PC-3 (cell line): ENCODE measurements at places on chromosomes 4 and X.

DNA sequence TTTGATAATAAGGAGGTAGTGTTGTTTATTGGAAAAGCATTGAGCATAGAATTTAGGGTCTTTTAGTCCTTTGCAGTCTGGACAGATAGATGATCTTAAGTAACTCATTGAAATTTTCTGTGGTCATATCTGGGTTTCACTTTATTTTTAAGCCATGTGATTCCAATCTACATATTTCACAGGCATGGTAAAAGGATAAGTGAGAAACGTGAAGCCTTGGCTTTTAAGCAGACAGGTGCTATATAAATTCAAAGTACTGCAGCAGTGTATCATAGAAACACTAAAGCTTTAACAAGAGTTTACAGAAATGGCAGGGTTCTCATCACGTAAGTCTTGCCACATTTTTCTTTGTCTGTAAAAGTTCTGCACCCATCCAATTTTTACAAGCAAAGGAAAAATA, 4.9 kb downstream of the PLS3 start:
- H3K4me1 ChIP-seq, result peaks cover 30% of the 10 kb centered on the region
- H3K36me3 ChIP-seq, result peaks cover 28% of the 10 kb centered on the region
- 0 out of 2 replicates have a peak overlapping the region, but pooled peaks have one; percentile 27 for H3K4me3 ChIP-seq

- H3K36me3 ChIP-seq, result no peaks in the 10 kb centered on the region
- no peaks in the 10 kb centered on the region for H3K4me1 ChIP-seq
- H3K4me3 ChIP-seq, result no peak overlapping the region
- no peak overlapping the region for H3K27ac ChIP-seq
- peaks cover 47% of the 10 kb centered on the region for H3K27me3 ChIP-seq
- DNase-seq, result no peak
Measured at GRCh38 chr4:141022111-141022695, 111.1 kb downstream of the RNF150 start.

GRCh38 chrX:139826065-139827044, 106.5 kb downstream of the ATP11C start:
- H3K4me3 ChIP-seq, result no peak overlapping the region
- no peaks in the 10 kb centered on the region for H3K36me3 ChIP-seq
- H3K4me1 ChIP-seq, result peaks cover 23% of the 10 kb centered on the region
- DNase-seq, result peak; percentile 23
- no peak overlapping the region for H3K27ac ChIP-seq
- H3K27me3 ChIP-seq, result no peaks in the 10 kb centered on the region

DNA sequence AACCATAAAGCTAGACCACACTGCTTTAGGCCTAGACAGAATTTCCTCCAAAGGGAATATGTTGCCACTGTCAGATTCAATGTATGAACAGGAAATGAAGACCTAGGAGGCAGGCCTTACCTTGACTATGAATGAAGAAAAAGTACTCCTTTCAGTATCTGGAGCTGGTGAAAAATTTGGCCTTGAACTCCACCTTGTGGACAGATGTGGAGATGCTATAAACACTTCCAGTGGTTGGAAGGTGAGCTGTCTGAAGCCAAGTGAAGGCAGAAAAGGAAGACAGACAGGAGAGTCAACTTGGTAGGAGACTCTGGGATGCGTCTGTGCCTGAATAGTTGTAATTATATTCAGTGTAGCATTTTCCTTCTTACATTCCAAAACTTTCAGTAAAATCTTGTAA, 17.2 kb downstream of the SPIN3 start:
- no peaks in the 10 kb centered on the region for H3K27me3 ChIP-seq
- no peak overlapping the region for H3K27ac ChIP-seq
- H3K4me3 ChIP-seq, result no peak overlapping the region
- peaks cover 6% of the 10 kb centered on the region for H3K36me3 ChIP-seq
- peak; percentile 73 for DNase-seq

DNA sequence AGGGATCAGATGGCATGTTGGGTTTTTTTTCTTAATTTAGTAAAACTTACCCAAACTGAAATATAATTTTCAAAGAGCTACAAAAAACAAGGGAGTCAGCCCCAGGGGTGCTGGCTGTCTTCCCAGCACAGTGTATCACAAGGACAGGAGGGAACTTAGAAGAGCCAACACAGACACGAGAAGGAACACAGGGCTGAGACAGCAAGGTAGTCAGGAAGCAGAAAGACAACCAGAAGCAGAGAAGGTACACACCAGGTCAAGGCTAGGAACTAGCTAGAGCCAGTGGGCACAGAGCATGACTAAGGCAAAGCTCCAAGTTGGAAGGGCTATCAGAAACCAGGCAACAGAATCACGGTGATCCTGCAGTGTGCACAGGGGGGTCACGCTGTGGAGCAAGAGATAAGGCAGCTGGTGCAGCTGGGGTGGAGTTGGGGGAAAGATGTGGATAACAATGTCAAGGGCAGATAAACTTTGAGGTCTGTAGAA, 168.7 kb downstream of the NR3C2 start:
- H3K27ac ChIP-seq, result no peak overlapping the region
- DNase-seq, result no peak
- no peaks in the 10 kb centered on the region for H3K27me3 ChIP-seq
- H3K4me3 ChIP-seq, result no peak overlapping the region
- no peaks in the 10 kb centered on the region for H3K36me3 ChIP-seq

DNA sequence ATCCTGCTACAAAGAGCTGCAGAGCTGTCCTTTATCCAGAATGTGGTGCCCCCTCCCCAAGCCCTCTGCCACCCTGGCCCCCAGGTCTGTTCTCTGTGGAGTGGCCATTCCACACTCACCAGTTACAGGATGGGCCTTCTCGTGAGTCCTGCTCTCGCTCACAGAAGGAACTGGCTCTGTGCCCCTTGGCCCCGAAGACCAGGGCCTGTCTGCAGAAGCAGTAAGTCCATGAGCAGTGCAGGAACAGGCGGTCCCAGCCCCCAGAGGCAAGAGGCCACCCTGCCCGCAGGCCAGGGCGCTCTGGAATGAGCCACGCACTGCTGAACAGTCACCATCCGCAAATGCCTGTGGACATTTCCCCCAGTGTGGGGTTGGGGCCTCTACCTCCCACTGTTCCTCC, 92.2 kb downstream of the DCTD start:
- no peak overlapping the region for H3K27ac ChIP-seq
- no peak for DNase-seq

DNA sequence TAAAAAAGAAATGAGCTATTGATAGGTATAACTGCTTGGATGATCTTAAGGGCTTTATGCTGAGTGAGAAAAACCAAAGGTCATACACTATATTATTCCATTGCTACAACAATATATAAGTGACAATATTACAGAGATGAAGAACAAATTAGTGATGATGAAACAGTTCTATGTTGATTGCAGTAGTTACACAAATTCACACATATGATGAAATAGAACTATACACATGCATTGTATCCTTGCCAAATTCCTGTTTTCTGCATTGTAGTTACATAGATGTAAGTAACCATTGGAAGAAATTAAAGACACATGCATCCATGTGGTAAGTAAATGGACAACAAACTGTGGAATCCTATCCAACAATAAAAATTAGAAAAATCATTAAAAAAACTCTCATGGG, 76.5 kb downstream of the CENPC start:
- peaks cover 6% of the 10 kb centered on the region; the same call in 1 of the 2 replicates for H3K36me3 ChIP-seq
- no peaks in the 10 kb centered on the region for H3K27me3 ChIP-seq
- H3K27ac ChIP-seq, result no peak overlapping the region
- no peak overlapping the region for H3K4me3 ChIP-seq
- DNase-seq, result no peak
- H3K4me1 ChIP-seq, result no peaks in the 10 kb centered on the region

GRCh38 chr4:164204434-164204833, 549.5 kb upstream of the SMIM31 start:
- H3K4me1 ChIP-seq, result peaks cover 20% of the 10 kb centered on the region
- H3K27me3 ChIP-seq, result no peaks in the 10 kb centered on the region
- H3K36me3 ChIP-seq, result no peaks in the 10 kb centered on the region
- DNase-seq, result peak; percentile 92
- no peak overlapping the region for H3K4me3 ChIP-seq
- H3K27ac ChIP-seq, result peak overlapping the region; percentile 74

- peaks cover 66% of the 10 kb centered on the region for H3K4me1 ChIP-seq
- DNase-seq, result peak; percentile 83
- H3K27ac ChIP-seq, result peak overlapping the region; percentile 79
- H3K36me3 ChIP-seq, result no peaks in the 10 kb centered on the region
- H3K4me3 ChIP-seq, result no peak overlapping the region
Measured at GRCh38 chr4:156778606-156779005, 193.0 kb downstream of the PDGFC start.

GRCh38 chrX:154602766-154603437, 16.2 kb downstream of the CTAG1B start:
- no peak for DNase-seq
- no peak overlapping the region for H3K4me3 ChIP-seq
- peak overlapping the region; percentile 54 for H3K27ac ChIP-seq
- no peaks in the 10 kb centered on the region for H3K36me3 ChIP-seq
- no peaks in the 10 kb centered on the region for H3K27me3 ChIP-seq
- peaks cover 67% of the 10 kb centered on the region for H3K4me1 ChIP-seq

DNA sequence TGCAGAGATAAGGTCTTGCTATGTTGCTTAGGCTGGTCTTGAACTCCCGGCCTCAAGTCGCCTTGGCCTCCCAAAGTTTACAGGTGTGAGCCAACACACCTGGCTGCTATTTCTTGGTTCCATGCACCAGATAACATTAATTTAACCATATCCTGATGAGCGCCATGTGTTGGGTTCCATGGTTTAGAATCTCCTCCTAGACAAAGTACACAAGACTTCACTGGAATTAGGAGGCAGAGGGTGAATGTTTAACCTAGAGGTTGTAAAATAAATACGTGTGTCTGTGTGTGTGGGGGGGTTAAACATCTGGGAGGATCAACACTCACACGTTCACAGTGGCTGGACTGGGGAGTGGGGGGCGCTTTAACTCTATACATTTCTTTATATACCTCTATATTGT, 32.4 kb upstream of the SORCS2 start:
- H3K27me3 ChIP-seq, result no peaks in the 10 kb centered on the region
- no peaks in the 10 kb centered on the region for H3K4me1 ChIP-seq
- no peak overlapping the region for H3K27ac ChIP-seq
- H3K4me3 ChIP-seq, result no peak overlapping the region
- DNase-seq, result no peak

DNA sequence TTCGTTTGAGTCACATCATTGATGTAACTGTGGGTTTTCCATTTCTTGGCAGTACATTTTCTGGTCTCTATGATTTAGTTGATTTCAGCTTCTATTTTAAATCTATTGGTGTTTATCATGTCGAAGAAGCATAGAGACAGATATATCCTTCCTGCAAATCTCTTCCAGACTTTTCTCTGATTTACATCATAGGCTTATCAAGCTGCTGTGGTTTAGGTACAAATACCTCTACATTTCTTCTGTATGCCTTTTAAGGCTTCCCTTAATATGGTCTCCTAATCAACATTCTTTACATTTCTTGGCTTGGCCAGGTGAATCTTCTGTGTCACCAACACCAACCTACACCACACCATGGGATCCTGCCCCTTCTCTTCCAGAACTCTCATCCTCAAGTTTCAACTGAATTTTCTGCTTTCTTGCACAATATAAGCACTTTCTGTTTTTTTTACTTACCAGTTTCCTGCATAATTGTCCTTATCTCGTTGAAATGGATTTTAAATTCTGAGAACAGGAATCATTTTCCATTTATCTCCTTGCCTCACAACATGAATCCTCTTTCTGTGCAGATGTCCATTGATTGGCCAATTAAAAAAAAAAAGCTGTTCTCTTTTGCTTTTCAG, 626.9 kb downstream of the ANKRD50 start:
- no peak overlapping the region for H3K4me3 ChIP-seq
- no peak for DNase-seq
- no peak overlapping the region for H3K27ac ChIP-seq
- H3K27me3 ChIP-seq, result no peaks in the 10 kb centered on the region
- no peaks in the 10 kb centered on the region; the same call in 1 of the 2 replicates for H3K4me1 ChIP-seq
- H3K36me3 ChIP-seq, result no peaks in the 10 kb centered on the region; the same call in 1 of the 2 replicates

GRCh38 chr4:127616898-127617297, 15.9 kb upstream of the INTU start:
- no peak overlapping the region for H3K27ac ChIP-seq
- H3K4me1 ChIP-seq, result no peaks in the 10 kb centered on the region
- no peaks in the 10 kb centered on the region for H3K36me3 ChIP-seq
- no peak overlapping the region for H3K4me3 ChIP-seq
- H3K27me3 ChIP-seq, result no peaks in the 10 kb centered on the region

- peaks cover 20% of the 10 kb centered on the region for H3K4me1 ChIP-seq
- no peak overlapping the region for H3K27ac ChIP-seq
- no peaks in the 10 kb centered on the region for H3K36me3 ChIP-seq
- no peaks in the 10 kb centered on the region for H3K27me3 ChIP-seq
Measured at GRCh38 chr4:68904786-68905185, 46.8 kb downstream of the UGT2A3 start.

DNA sequence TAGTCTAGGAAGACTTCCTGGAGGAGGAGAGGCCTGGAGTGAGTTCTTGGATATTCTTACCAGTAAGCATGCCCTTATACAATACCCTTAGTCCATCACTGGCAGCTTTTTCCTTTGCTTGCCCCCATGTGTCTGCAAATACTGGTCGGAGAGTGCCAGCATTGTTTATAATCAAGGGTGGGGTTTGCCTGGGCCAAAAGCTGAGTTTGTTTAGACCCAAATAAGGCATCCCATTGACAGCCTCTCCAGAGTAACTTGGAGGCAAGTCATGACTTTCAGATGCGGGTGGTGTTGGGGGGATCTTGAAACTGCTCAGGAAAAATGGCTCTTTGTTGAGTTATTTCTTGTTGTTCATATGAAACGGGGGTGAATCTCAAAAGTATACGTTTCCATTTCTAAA, 258.4 kb upstream of the TAPT1 start:
- H3K27me3 ChIP-seq, result no peaks in the 10 kb centered on the region
- no peaks in the 10 kb centered on the region for H3K36me3 ChIP-seq
- H3K4me3 ChIP-seq, result no peak overlapping the region
- H3K27ac ChIP-seq, result no peak overlapping the region
- no peaks in the 10 kb centered on the region for H3K4me1 ChIP-seq
- no peak for DNase-seq

- H3K27ac ChIP-seq, result no peak overlapping the region
- peaks cover 13% of the 10 kb centered on the region; the same call in 1 of the 2 replicates for H3K4me1 ChIP-seq
- no peaks in the 10 kb centered on the region for H3K36me3 ChIP-seq
- peaks cover 5% of the 10 kb centered on the region; the same call in 1 of the 2 replicates for H3K27me3 ChIP-seq
Measured at GRCh38 chr4:180827232-180828009, 1415.8 kb upstream of the TENM3 start.

GRCh38 chr4:21195682-21196081, 495.4 kb downstream of the PACRGL start:
- no peaks in the 10 kb centered on the region for H3K36me3 ChIP-seq
- 0 out of 2 replicates have a peak, but pooled peaks cover 6% of the 10 kb centered on the region for H3K27me3 ChIP-seq
- no peak for DNase-seq
- H3K4me3 ChIP-seq, result no peak overlapping the region
